Stimulated activated CD8-positive, alpha-beta memory T cell treated with anti-CD3 and anti-CD28 coated beads, Interleukin-7, amount 100 ng/mL, for 4 hours (primary cell): ENCODE measurements at places on chromosomes 11 and 22.

DNA sequence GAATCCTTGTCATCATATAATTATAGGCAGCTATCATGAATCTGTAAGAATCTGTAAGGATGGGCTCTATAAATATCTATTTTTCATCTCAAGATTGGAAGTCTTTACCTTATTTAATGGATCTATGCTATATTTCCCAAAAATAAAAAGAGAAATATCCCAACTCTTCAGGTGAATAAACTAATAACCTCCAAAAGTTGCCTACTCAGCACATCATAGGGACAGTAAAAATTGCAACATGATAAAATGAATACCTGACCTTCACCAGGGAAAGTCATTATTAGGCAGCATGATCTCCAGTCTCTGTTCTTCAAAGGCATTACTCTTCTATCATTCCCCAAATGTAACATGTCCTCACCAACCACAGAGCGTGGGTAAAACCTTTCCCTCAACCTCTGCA is 277.3 kb downstream of the RAB38 start:
- no peak for DNase-seq

- no peak for DNase-seq
Observed at GRCh38 chr22:25852223-25852622, 110.2 kb downstream of the MYO18B start.

GRCh38 chr11:106276859-106277436 is 199.5 kb downstream of the AASDHPPT start:
- no peak for DNase-seq

DNA sequence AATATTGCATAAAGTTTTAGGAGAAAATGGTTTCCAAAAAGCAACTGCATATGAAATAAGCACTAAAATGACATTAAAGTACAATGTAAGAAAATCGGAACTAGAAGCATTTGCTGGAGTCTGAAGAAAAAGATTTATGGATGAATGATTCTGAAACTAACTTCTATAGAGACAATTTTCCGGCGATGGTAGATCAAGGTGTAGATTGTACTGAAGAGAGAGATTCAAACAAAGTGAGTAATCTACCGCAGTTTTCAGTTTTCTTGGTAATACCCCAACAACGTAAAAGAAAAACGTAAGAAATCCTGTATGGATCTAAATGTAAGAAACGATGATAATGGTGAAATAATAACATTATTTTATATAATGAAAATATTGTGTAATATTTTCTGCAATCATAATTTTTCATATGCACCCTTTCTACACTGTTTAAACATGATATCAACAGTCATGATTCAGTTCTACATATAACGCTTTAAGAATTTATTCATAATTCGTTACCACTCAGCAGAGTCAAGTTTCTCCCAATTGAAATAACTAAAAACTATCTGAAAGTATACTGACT is 1.8 kb upstream of the CDPF1 start:
- no peak for DNase-seq

- DNase-seq: no peak
Observed at GRCh38 chr11:36155124-36155561, 134.1 kb downstream of the COMMD9 start.

- no peak for DNase-seq
Observed at GRCh38 chr11:117601006-117601708, 195.9 kb downstream of the DSCAML1 start.

DNA sequence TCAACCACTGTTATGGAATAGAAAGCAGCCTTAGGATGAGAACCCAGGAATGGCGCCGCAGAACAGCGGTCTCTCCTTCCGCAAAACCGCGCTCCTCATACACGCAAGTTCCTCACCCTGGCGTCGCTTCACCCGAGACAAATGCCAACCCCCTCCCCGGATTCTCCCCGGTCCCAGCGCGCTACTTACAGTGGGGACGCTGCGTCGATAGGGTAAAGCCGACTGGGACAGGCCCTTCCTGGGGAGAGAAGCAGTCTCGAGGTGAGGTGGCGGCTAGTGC is 287 bp downstream of the RPS13 start:
- DNase-seq: no peak

DNA sequence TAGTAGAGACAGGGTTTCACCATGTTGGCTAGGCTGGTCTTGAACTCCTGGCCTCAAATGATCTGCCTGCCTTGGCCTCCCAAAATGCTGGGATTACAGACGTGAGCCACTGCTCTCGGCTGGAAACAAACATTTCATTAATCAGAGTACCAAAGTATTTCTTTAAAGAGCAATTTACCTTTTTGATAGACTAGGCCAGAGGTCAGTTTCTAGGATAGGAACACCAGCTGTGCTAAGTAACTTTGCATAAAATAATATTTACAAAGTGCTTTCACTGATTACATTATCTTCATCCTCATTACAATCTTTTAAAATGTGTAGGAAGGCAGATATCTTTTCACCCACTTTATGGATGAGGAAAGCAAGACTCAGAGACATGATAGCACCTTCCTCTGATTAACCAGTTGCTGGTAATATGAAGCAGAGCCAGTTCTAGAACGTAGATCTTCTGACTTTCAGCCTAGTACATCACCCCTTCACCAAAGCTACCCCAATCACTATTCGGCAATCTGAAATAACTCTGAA is 355.2 kb downstream of the SOX6 start:
- no peak for DNase-seq

- DNase-seq: no peak
Observed at GRCh38 chr11:122287401-122287800, 171.4 kb upstream of the BLID start.

- no peak for DNase-seq
Observed at GRCh38 chr11:13008625-13009475, at the start of gene RASSF10. Gene RASSF10, plus strand, starts transcription at chr11:13009316. Its CDS starts 261 bp downstream, at chr11:13009577.

DNA sequence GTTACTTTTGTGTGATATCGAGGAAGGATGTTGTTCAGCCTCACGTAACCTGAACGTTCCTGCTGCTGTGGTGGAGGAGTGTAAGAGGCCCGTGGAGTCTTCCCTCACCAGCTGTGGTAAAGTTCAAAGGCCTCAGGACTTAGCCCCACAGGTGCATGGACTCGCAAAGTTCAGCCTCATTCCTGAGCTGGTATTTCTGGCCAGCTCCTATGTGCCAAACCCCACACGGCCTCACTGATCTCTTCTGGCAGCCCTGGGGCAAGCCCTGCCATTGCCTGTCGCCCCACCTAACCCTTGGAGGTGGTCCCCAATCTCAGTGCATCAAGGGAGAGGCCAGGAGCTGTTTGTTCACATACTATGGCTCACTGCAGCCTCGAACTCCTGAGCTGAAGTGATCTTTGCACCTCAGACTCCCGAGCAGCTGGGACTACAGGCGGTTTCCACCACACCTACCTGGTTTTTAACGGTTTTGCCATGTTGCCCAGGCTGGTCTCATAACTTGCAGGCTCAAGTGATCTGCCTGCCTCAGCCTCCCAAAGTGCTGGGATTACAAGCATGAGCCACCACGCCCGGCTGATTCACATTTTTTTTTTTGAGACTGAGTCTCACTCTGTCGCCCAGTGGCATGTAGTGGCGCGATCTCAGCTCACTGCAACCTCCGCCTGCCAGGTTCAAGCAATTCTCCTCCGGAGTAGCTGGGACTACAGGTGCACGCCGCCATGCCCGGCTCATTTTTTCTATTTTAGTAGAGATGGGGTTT is 2.2 kb downstream of the PHRF1 start:
- DNase-seq: no peak

GRCh38 chr11:42802201-42802899 is 509.4 kb upstream of the API5 start:
- DNase-seq: no peak

GRCh38 chr11:114987186-114987760 is 308.9 kb downstream of the NXPE2 start:
- DNase-seq: no peak

- no peak for DNase-seq
Observed at GRCh38 chr22:29713156-29713727, 6.6 kb upstream of the CABP7 start.

DNA sequence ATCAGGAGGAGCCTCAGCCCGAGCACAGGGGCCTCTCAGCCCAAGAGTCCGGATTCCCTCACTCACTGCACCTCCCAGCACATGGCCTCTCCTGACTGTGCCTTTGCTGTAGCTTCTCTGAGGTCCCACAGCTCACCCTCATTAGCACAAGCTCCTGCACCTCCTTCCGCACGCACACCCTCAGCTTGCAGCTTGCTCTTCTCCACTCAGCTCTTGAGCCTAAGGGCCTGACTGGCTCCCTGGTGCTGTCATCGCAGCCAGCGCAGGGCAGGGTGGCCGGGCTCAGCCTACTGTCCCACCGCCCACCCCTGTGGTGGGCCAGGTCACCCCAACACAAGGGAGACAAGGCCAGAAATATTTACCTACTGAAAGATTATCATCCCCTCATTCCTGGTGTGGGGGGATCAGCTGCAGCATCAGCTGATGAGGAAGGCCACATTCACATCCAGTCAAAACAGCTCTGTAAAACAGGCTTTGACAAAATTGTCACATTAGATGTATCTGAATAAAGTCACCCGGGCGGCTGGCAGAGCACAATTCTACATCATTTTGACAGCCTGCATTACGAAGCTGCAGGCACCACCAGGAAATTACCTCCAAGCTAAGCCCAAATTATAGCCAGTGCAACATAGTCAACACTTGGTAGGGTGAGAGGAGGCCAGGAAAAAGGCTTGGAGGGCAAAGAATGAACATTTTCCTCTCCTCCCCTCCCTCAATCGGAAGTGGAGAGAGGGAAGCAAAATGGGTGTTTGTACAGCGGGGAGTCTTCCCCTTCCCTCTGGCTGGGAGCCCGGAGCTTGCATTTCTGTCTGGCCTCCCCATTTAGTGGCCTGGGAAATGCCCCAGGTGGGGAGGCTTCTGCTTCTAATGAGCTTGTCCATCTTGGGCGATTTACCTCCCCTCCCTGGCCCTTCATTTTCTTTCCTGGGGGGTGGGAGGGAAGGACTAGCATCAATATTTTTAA is 29.5 kb upstream of the IGSF9B start:
- no peak for DNase-seq

- no peak for DNase-seq
Observed at GRCh38 chr22:48378673-48379072, 1449.0 kb downstream of the BRD1 start.

GRCh38 chr11:78748918-78749690 is 174.4 kb upstream of the NARS2 start:
- DNase-seq: no peak

GRCh38 chr22:44331881-44332714 is 19.3 kb upstream of the SHISAL1 start:
- DNase-seq: no peak

- DNase-seq: no peak
Observed at GRCh38 chr11:57260937-57261783, 24.1 kb upstream of the APLNR start.

GRCh38 chr22:50607659-50608020 is 7.0 kb downstream of the MAPK8IP2 start:
- DNase-seq: no peak

- no peak for DNase-seq
Observed at GRCh38 chr22:50220603-50221409, 20.0 kb downstream of the SELENOO start.

DNA sequence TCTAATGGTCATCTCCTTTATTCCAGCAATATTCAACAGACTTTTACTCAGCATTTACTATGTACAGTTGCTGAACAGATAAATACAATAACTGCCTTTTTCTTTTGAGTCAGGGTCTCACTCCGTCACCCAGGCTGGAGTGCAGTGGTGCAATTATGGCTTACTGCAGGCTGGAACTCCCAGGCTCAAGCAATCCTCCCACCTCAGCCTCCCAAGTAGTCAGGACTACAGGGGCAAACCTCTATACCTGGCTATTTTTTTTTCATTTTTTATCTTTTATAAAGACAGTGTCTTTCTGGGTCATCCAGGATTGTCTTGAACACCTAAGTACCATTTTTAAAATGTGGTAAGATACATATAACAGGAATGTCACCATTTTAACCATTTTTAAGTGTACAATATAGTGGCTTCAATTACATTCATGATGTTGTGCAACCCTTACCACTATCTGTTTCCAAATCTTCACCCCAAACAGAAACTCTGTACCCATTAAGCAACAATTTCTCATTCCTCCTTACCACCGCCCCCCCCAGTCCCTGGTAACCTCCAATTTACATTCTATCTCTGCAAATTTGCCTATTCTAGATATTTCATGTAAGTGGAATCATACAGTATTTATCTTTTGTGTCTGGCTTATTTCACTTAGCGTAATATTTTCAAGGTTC is 67.8 kb downstream of the MIAT start:
- DNase-seq: no peak

GRCh38 chr11:122045181-122045586 is 70.8 kb downstream of the BLID start:
- no peak for DNase-seq

- DNase-seq: no peak
Observed at GRCh38 chr22:37862570-37863325, 13.5 kb downstream of the EIF3L start.

DNA sequence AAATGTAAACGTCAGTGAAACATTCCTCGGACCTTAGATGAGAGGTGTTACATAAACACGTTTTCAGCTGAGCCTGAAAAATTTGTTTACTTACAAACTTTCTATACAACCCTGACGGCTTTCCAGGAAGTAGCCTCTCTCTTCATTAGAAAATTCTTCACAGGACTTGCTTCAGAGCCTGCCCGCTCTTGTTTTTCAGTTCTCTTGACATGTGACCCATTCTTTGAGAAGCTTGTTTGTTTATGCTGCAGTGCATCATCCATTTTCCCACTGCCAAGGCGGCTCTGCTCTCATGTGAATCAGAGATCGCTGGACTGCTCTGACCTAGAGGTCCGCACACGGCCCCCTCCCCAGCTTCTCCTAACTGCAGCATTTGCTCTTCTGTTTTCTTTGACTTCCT is 47.9 kb upstream of the ARHGAP42 start:
- DNase-seq: no peak

GRCh38 chr11:7592711-7593110 is 78.9 kb downstream of the PPFIBP2 start:
- DNase-seq: no peak

DNA sequence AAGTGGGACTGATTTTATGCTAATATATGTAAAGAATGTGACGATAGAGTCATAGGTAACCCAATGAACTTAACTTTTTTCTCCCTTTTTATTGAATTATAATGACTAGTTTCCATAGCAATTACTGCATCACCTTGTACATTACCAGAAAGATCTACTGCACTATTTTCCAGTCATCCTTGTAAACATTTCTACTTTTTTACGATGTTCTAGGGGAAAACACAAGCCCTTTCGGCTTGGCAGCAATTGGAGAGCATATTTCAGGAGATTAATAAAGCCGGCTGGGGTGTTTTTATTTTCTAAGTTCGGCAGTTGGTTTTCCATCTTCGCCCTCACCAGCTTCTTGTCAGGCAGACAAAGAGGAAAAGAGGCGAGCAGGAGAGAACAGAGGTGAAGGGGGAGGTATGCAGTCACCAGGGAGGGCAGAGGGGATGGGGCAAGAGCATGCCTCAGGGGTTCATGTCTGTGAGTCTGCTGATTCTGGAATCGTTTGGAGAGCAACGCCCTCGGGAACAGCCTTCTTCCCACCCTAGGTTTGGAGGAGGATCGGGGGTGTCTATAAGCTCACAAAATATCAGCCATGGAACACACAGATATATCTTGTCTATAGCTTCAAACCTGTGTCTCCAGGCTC is 476.4 kb downstream of the MIAT start:
- DNase-seq: no peak

GRCh38 chr11:66363805-66364535 is 7.6 kb downstream of the SLC29A2 start:
- DNase-seq: peak; percentile 26
